ENCODE measurements at places on chromosomes 5 and 9.

DNA sequence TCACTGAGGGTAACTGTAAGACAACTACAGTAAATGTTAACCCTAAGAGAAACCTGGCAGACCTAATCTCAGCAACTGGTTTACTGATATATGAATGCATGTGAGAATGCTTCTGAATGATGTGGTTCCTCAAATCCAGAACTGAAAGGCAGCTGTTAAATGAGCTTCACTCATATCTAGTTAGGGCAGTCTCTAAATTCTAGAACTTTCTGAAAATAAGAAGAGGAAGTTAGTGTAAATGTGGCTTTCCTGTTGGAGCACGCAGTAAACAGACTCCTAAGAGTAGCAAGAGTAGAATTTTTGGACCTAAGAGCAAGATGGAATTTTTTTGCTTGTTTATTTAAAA is 117.9 kb upstream of the KCNN2 start:
- DNase-seq: no peak

DNA sequence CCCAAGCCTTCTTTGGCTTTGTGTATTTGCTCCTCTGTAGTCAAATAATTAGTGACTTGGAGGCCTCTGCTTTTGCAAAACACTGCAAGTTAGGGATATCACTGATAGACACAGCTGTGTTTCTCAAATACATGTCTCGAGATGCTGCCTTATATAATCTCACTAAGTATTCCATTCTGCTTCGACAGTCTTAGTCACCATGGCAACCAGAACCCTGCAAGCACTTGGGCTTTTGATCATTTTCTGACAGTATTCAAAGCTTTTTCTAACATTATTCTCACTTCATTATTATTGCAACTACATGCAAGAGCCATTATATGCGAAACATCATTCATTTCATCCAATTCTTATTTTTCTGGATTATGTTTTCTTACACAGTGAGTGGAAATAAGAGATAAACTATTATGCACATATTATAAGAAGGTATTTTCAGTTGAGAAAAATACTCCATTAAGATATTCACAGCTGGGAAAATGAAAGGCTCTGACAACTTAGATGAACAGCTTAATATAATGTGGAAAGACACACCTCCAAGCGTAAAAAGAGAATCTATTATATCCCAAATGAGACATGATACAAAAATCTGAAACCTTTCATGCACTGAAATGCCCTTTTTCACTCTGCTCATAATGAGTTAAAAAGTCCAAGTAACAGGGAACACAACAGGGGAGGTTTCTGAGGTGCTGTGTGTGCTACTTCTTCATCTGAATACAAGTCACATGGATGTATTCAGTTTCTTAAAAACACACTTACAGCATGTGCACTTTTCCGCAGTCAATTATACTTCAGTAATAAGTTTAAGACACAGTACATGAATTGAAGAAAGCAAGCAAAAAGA is 93.9 kb downstream of the SCAI start:
- DNase-seq: no peak

DNA sequence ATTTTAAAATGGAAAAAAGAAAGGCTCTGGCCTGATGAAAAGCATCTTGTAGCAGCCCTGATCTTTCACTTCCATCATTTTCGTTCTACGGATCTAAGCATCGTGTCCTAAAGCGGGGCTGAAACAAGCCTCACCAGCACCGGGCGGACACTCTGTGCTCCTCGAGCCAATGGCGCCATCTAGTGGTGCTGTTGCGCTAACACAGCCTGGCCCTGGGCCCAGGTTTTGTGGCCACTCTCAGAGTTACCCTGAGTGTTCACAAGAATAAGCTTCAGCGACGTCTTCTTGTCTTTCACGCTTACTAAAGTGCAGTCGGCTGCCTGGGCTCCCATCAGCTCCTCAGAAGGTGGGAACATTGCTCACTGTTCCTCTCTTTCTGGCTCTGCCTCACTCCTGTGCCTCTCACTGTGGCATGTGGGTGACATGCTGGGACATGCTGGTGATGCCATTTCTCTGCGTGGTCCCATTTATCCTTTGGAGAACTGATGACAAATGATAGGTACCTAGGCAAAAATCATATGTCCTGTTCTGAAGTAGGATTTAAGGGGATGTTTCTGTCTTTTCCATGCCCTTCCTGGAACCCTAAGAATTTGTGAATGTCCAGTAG is 32.7 kb downstream of the DMRT3 start:
- DNase-seq: peak; percentile 48

GRCh38 chr5:67081261-67081660 is 115.3 kb downstream of the CD180 start:
- no peak for DNase-seq

GRCh38 chr9:71644819-71645362 is 123.4 kb downstream of the CEMIP2 start:
- no peak for DNase-seq

- DNase-seq: no peak
Observed at GRCh38 chr9:124309667-124310084, 51.9 kb downstream of the NEK6 start.

GRCh38 chr9:106119176-106119575 is 424.8 kb downstream of the TMEM38B start:
- DNase-seq: no peak

All from GM18507 (cell line).